ENCODE measurements at places on chromosomes 4 and X.

DNA sequence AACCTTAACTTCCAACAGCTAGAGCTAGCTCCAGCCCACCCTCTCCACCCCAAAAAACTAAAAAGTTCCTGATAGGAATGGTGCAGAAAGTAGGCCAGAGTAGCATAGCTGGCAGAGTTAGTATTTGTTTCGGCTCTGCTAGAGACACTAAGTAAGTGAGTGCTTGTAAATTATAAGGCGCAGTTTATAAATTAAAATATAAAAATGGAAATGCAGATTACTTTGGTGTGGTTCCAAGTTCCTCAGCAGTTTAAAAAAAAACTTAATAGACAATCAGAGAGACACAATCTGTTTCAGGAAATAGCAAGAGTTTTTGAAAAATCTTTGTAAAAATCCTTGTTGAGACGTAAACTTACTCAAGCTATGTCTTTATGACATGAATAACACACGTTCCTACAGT is 2.8 kb upstream of the LGI2 start:
- no peak for DNase-seq

- no peak for DNase-seq
Measured at GRCh38 chr4:75557696-75558095, 1.8 kb downstream of the ODAPH start.

- no peak for DNase-seq
Measured at GRCh38 chr4:8248091-8248490, 21.5 kb upstream of the HTRA3 start.

- no peak for DNase-seq
Measured at GRCh38 chr4:113083346-113083745, 33.9 kb downstream of the ANK2 start.

DNA sequence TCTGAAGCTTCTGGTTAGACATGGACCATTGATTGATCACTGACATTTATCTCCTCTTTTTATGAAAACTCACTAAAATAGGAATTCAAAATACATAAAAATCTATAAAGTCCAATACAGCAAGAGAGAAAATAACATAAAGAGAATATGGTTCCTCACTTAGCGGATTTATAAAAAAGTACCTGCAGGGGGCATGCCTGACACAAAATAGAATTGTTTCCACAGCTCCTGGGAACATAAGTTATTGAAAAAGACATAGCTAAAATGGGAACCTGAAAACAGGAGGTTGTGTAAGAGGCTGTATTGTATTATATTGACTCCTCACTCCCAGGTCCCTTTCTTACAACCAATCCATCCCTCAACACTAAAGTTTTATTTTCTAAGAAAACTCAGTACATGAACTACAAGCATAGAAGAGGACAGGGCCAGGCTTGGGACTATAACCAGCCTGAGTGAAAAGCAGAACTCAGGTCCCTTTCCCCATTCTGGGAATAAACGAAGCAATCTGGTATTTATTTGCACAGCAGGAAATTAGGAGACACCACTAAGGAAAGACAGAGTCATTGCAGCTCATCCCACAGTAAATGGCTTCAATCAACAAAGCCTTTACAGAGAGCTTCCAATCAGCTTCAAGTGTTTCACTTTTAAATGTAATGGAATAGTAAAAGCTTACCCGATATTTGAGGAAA is 121.1 kb upstream of the NDST4 start:
- DNase-seq = no peak

- no peak for DNase-seq
Measured at GRCh38 chr4:2042204-2042946, 16.8 kb upstream of the NAT8L start.

Data from activated CD8-positive, alpha-beta memory T cell treated with anti-CD3 and anti-CD28 coated beads for 4 hours (primary cell).